ENCODE measurements at places on chromosomes 2 and 18.

DNA sequence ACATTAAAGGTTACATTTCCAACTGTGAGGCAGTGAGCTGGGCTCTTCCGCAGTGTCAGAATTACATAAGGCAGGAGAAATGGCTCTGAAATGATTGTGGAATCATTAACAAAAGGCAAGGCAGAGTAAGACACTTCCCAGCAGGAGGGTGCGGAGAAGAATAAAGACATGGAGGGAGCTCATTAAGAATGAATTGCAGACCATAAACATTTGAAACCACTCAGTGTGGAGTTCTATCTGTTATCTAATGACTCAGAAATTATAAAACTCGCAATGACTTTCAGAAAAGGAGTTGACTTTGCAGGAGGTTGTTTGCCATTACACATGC, 77.0 kb downstream of the SMIM21 start:
- no peak for DNase-seq

- no peak for DNase-seq
Observed at GRCh38 chr2:45275806-45276205, 266.6 kb upstream of the SIX2 start.

GRCh38 chr2:135066710-135067109, 14.6 kb downstream of the RAB3GAP1 start:
- DNase-seq = no peak

DNA sequence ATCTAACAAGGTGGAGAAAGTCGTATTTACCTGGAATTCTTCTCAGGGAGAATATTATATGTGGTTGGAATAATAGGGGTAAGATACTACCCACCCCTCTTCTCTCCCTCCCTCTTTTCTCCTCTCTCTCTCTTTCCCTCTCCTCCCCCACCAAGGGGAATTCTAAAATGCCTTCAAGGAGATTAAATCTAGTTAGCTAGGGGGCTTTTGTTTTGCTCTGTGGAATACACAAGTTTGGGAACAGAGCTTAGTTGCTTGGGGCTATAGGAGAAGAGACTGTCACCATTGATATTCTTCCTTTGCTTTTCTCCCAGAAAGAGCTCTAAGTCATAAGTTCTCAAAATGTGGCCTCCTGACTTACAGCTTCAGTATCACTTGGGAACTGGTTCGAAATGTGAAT, 34.5 kb downstream of the TAF1B start:
- DNase-seq = no peak

GRCh38 chr18:68177807-68178702, 536.9 kb downstream of the TMX3 start:
- peak; percentile 93 for DNase-seq

- no peak for DNase-seq
Observed at GRCh38 chr18:58977223-58977622, 112.5 kb downstream of the ZNF532 start.

DNA sequence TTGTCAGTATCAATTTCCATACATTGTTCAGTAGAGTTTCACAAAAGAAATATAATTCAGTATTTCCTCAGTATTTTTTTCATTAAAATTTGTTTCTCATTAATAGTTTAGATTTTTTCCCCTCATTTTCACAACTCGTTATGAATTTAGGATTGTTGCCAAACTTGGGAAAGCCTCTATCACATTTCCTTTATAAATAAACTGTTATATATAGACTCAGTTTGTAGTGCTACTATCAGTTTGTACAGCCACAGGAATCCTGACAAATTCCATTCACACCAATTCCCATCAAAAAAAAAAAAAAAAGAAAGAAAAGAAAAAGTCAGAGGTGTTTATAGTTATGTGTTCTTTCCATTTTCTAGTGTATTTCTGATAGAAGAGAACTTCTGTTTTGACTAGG, 123.3 kb upstream of the DCC start:
- DNase-seq = no peak

DNA sequence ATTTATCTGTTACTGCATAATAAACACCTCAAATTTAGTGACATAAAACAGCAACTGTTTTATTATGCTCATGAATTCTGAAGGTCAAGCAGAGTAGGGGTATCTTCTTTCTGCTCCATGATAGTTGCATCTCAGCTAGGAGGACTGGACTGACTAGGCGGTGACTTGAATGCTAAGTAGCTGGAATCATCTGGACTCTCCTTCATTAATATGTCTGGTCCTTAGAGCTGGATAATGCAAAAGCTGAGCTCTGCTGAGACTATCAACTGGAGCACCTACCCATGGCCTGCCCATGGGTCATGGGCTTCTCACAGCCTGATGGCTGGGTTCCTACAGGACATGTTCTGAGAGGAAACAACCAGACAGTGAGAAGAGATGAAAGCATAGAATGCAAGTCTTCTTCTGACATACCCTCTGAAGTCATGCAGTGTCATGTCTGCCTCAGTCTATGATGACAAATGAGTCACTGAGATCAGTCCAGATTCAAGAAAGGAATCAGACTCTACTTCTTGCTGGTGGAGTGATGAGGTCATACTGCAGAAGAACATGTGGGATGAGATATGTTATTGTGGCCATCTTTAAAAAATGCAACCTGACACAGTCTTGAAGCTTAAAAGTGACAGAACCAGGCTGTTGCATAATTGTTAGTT, 174.2 kb upstream of the OSR1 start:
- DNase-seq = no peak

DNA sequence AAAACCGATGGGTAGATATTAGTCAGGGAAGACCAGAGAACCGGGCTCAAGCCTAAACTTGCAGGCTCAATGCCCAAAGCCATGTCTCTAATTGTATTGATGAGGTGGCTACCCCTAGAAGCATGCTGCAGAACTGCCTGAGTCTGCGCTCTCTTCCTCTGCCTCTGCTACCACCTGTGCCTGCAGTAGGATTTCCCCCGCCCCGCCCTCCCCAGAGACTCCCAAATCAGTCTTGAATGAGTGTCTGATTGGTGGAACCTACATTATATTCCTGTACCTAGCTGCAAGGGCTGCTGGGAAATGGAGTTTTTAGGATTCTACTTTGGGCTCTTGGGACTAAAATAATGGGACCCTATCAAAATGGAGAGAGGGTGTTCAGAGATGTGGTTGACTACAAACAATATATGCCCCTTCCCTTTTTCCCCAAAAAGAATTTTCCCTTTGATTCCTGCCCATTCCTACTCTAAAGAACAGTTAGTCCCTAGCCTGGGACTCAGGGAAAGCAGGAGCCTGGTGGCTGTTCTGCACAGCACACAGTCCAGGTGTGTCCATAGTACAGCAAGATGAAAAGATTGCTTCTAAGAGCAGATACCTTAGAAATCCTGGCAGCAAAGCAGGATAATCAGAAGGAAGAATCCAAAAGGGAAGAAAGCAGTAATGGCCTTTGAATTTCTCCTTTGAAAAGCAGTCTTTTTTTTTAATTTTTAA, 12.5 kb downstream of the GRP start:
- no peak for DNase-seq

DNA sequence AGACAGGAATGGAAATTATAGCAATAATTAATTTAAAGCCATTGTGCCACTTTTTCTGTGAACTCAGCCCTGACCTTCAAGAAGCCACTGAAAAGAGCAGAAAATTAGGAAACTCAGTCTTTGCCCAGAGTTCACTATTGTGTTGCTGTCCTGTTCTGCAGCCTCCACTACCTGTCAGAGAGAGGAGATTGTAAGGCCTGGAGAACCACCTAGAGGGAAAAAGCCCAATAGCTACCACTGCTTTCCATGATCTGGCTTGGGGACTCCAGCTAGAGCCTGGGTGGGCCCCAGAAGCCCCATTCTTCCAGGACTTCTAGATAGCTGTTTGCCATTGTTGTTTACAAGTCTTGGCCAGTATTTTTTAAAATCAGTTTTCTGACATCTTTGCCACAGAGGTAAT, 176.1 kb upstream of the KLF7 start:
- DNase-seq = no peak

DNA sequence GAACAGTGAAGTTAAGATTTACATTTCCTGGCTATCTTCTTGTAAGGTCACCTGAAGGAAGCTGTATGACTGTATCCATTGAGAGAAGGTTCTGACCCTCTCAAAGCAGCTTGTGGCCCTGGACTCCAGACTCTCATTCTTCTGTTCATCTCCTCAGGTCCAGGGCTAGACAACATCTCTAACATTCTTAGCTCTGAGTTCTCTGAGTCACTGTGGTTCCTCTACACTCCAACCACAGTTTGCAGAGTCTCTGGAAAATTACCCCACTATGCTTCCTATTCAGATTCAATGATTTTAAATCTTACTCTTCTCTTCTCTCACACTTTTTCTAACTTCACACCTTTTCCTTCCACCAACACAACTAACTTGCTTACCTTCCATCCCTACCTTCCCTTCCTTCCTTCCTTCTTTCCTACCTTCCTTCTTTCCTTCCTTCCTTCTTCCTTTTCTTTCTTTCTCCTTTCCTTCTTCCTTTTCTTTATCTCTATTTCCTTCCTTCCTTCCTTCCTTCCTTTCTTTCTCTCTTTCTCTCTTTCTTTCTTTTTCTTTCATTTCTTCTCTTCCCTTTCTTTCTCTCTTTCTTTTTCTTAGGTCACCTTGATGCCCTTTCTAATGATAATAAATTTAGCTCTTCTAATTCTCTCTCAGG, 824.3 kb upstream of the ZEB2 start:
- DNase-seq = no peak

DNA sequence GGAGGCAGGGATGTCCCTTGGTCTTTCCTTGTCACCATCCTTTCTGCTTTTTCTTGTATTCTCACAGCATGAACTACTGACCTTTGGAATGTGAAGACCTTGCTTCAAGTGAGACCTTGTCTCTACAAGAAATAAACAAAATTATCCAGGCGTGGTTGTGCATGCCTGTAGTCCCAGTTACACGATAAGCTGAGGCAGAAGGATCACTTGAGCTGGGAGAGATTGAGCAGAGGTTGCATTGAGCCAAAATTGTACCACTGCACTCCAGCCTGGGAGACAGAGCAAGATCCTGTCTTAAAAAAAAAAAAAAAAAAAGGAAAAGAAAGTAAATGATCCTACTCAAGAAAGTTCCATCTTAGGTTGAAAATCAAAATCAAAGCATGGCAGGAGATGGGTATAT, 173.7 kb downstream of the IRS1 start:
- DNase-seq = no peak

GRCh38 chr2:12127638-12128037, 381.2 kb downstream of the LPIN1 start:
- no peak for DNase-seq
